ENCODE measurements at places on chromosomes 12 and 14. TPM values are rescaled to one million over a fixed set of nuclear protein-coding genes. Genes with fewer than 3 reads are reported as not detected.

Gene SMCO2
- not detected for total RNA-seq

Gene ZBTB42
- 3.2 TPM for total RNA-seq

Gene PMCH
- not detected for total RNA-seq

Gene AMIGO2
- 10.9 TPM for total RNA-seq

Gene AJUBA
- total RNA-seq, result 9.7 TPM

Gene AMN
- total RNA-seq, result 2.4 TPM

DNA sequence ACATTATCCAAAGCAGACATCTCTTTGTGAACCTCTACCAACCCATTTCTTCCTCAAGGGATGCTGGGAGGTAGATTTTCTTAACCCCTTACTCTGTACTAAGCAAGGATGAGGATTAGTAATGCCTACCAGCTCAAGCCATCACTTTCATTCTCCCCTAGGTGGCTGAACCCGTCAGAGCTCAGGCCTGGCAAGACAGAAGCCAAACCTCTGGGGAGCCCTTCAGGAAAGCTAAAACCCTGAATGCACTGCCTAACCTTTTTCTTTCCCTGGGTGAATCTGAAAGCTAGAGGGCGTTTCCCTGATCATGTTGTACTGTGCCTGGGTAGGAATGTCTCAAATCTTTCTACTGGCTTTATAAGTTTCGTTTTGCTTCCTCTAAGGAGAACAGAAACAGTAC lies 617.3 kb downstream of the RPL10L start:
- H3K4me1 ChIP-seq, result no peaks in the 10 kb centered on the region
- H3K36me3 ChIP-seq, result no peaks in the 10 kb centered on the region
- no peaks in the 10 kb centered on the region for H3K27me3 ChIP-seq
- DNase-seq, result no peak
- no peak overlapping the region for H3K4me3 ChIP-seq

DNA sequence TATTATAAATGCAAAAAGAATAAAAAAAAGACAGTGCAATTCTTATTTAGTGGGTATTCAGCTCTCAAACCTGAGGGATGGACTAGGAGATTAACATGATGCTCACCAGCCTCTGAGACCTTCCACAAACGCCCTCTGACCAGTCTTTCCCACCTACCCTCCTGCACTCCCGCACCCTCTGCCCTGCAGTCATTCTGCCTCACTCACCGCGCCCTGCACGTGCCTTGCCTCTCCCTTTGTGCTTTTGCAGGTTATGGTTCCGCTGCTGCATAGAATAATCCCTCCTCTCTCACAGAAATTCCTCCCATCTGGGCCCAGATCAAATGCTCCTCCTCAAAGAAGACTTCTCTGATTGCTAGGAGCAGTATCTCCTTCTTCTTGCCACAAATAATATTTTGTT lies 28.5 kb upstream of the TMCC3 start:
- H3K27me3 ChIP-seq, result no peaks in the 10 kb centered on the region
- H3K4me1 ChIP-seq, result peaks cover 11% of the 10 kb centered on the region
- H3K4me3 ChIP-seq, result no peak overlapping the region
- H3K27ac ChIP-seq, result no peak overlapping the region
- no peak for DNase-seq
- no peaks in the 10 kb centered on the region for H3K36me3 ChIP-seq

DNA sequence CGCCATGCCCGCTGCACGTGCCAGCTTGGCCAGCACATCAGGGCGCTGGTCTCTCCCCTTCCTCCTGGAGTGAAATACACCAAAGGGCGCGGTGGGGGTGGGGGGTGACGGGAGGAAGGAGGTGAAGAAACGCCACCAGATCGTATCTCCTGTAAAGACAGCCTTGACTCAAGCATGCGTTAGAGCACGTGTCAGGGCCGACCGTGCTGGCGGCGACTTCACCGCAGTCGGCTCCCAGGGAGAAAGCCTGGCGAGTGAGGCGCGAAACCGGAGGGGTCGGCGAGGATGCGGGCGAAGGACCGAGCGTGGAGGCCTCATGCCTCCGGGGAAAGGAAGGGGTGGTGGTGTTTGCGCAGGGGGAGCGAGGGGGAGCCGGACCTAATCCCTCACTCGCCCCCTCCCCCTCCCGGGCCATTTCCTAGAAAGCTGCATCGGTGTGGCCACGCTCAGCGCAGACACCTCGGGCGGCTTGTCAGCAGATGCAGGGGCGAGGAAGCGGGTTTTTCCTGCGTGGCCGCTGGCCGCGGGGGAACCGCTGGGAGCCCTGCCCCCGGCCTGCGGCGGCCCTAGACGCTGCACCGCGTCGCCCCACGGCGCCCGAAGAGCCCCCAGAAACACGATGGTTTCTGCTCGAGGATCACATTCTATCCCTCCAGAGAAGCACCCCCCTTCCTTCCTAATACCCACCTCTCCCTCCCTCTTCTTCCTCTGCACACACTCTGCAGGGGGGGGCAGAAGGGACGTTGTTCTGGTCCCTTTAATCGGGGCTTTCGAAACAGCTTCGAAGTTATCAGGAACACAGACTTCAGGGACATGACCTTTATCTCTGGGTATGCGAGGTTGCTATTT lies 914 bp upstream of the CCND2 start:
- peaks cover 7% of the 10 kb centered on the region for H3K36me3 ChIP-seq
- H3K4me1 ChIP-seq, result peaks cover 55% of the 10 kb centered on the region
- no peaks in the 10 kb centered on the region for H3K27me3 ChIP-seq
- H3K27ac ChIP-seq, result peak overlapping the region; percentile 41
- peak overlapping the region; percentile 81 for H3K4me3 ChIP-seq
- no peak for DNase-seq

GRCh38 chr14:55323910-55324309 lies 52.7 kb downstream of the FBXO34 start:
- H3K36me3 ChIP-seq, result no peaks in the 10 kb centered on the region
- no peaks in the 10 kb centered on the region for H3K27me3 ChIP-seq
- H3K4me3 ChIP-seq, result no peak overlapping the region
- no peak overlapping the region for H3K27ac ChIP-seq
- peaks cover under 1% of the 10 kb centered on the region for H3K4me1 ChIP-seq
- no peak for DNase-seq

GRCh38 chr12:130064999-130065398 lies 97.3 kb upstream of the FZD10 start:
- no peaks in the 10 kb centered on the region for H3K36me3 ChIP-seq
- no peaks in the 10 kb centered on the region for H3K27me3 ChIP-seq
- no peak for DNase-seq
- no peak overlapping the region for H3K4me3 ChIP-seq
- H3K4me1 ChIP-seq, result no peaks in the 10 kb centered on the region

- peaks cover 2% of the 10 kb centered on the region for H3K36me3 ChIP-seq
- H3K27me3 ChIP-seq, result no peaks in the 10 kb centered on the region
- no peak overlapping the region for H3K4me3 ChIP-seq
- H3K27ac ChIP-seq, result no peak overlapping the region
- DNase-seq, result no peak
Observed at GRCh38 chr12:4353785-4354208, 25.7 kb downstream of the FGF23 start.

GRCh38 chr14:81193924-81194633 lies 26.7 kb downstream of the GTF2A1 start:
- H3K27me3 ChIP-seq, result no peaks in the 10 kb centered on the region
- H3K4me1 ChIP-seq, result no peaks in the 10 kb centered on the region
- DNase-seq, result no peak
- H3K27ac ChIP-seq, result no peak overlapping the region

DNA sequence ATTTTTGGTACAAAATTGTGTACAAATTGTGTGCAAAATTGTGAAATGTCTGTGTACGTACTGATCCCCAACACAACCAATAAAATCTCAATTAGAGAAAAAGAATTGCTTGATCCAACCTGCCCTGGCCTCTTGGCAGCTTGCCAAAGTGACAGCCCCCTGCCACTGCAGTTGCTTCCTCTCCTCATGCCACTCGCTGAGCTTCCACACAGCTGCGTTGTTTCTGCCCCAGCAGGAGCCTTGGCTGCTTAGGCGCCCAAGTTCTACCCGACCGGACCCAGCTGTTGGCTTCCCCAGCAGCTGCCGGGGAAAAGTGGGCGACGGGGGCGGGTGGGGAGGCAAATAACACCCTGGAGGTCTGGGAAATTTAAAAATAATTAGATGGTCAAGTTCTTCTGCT lies 171.8 kb upstream of the ATF7IP start:
- H3K27ac ChIP-seq, result no peak overlapping the region
- no peaks in the 10 kb centered on the region for H3K36me3 ChIP-seq
- DNase-seq, result no peak
- H3K27me3 ChIP-seq, result no peaks in the 10 kb centered on the region
- no peak overlapping the region for H3K4me3 ChIP-seq
- H3K4me1 ChIP-seq, result no peaks in the 10 kb centered on the region

GRCh38 chr14:80055667-80056496 lies 155.4 kb downstream of the DIO2 start:
- no peaks in the 10 kb centered on the region for H3K27me3 ChIP-seq
- no peak for DNase-seq
- peak overlapping the region; percentile 60 for H3K4me3 ChIP-seq
- H3K4me1 ChIP-seq, result no peaks in the 10 kb centered on the region
- no peaks in the 10 kb centered on the region for H3K36me3 ChIP-seq
- H3K27ac ChIP-seq, result no peak overlapping the region

- H3K36me3 ChIP-seq, result no peaks in the 10 kb centered on the region
- no peak for DNase-seq
- no peak overlapping the region for H3K27ac ChIP-seq
- no peaks in the 10 kb centered on the region for H3K27me3 ChIP-seq
- H3K4me3 ChIP-seq, result no peak overlapping the region
Observed at GRCh38 chr12:112645586-112645985, 146.0 kb upstream of the RPH3A start.

GRCh38 chr12:9118158-9118557 lies 2.4 kb upstream of the A2M start:
- H3K27ac ChIP-seq, result peak overlapping the region; percentile 88
- H3K4me1 ChIP-seq, result peaks cover 39% of the 10 kb centered on the region
- peak overlapping the region; percentile 66 for H3K4me3 ChIP-seq
- DNase-seq, result no peak

DNA sequence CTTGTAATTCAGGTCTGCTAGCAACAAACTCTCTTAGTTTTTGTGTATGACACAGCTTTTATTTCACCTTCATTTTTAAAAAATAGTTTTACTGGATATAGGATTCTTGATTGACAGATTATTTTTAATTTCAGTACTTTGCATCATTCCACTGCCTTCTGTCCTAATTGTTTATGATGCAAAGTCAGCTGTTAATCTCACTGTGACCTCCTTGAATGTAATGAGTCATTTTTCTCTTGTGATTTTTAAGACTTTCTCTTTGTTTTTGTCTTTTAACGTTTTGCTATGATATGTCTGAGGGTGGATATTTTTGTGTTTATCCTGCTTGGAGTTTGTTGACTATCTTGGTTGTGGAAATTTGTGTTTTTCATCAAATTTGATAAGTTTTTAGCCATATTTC lies 126.3 kb upstream of the FBXO33 start:
- no peaks in the 10 kb centered on the region for H3K27me3 ChIP-seq
- H3K36me3 ChIP-seq, result no peaks in the 10 kb centered on the region
- no peak for DNase-seq
- no peak overlapping the region for H3K4me3 ChIP-seq
- no peak overlapping the region for H3K27ac ChIP-seq
- peaks cover 22% of the 10 kb centered on the region for H3K4me1 ChIP-seq

DNA sequence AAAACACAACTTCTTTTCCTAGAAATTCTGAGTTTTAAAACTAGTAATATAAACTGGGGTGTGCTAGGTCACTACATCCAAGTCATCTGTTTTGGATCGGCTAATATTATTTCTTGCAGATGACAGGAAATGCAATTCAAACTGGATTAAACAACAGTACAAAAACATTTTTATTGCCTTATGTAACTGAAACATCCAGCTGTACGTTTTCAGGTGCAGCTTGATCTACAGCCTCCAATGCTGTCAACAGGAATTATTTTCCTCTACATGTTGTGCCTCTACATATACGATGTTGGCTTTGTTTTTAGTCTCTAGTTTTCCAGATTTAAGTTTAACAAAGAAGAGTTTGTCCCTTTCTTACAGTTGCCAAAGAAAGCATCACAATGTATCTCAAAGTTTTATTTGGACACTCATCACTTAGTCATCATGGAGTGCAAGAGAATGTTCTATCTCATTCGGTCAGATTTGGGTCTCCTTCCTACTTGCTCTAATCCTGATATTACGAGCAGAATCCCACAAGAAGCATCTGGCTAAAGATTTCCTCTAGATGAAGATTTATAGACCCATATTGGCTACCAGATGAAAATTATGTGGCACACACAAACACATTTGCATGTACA lies 326.7 kb downstream of the SLC6A15 start:
- no peaks in the 10 kb centered on the region for H3K4me1 ChIP-seq
- H3K27me3 ChIP-seq, result no peaks in the 10 kb centered on the region
- no peak overlapping the region for H3K4me3 ChIP-seq
- H3K27ac ChIP-seq, result no peak overlapping the region
- H3K36me3 ChIP-seq, result no peaks in the 10 kb centered on the region

DNA sequence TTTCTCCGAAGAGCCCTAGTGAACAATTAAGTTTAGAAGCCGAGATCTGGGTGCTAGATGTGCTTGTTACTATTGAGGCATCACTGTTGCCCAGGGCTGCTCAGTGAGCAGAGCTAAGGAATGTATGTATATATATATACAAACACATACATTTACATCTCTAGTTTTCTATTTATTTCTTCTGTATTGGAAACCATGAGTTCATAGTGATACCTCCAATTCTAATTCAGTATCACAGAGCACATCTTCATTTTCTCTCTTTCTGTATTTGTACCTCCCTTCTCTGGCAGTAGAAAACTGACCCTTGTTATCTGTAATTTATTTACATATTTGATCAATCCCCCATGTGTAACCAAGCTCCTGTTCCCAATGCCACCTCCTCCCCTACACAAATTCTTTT lies 40.7 kb upstream of the FUT8 start:
- no peaks in the 10 kb centered on the region for H3K4me1 ChIP-seq
- DNase-seq, result no peak
- no peaks in the 10 kb centered on the region for H3K27me3 ChIP-seq
- no peak overlapping the region for H3K4me3 ChIP-seq
- H3K36me3 ChIP-seq, result no peaks in the 10 kb centered on the region
- H3K27ac ChIP-seq, result no peak overlapping the region

GRCh38 chr12:25322918-25323531 lies 72.3 kb upstream of the KRAS start:
- no peaks in the 10 kb centered on the region for H3K27me3 ChIP-seq

DNA sequence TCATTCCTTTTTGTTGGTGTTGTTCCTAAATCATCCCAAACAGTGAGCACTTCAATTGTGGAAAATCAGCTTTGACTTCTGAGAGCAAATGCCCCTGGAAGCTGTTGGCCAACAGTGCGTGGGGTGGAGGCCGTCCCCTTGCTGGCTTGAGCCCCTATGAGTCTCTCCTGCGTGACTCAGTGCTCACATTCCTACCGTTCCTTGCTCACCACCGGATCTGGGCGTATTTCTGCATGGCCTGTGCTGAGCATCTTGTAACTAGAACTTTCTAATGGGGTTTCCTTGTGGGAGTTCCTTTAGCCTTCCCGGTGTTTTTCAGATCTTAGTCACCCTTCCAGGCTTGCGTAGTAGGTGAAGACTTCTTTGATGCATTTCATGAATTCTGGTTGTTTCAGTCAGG lies 14.7 kb downstream of the SERPINA1 start:
- H3K4me1 ChIP-seq, result no peaks in the 10 kb centered on the region
- no peak overlapping the region for H3K4me3 ChIP-seq
- no peak overlapping the region for H3K27ac ChIP-seq
- H3K36me3 ChIP-seq, result no peaks in the 10 kb centered on the region
